Glutamatergic neuron (in vitro differentiated cells): ENCODE measurements at places on chromosomes 1 and 21. TPM values are rescaled to one million over a fixed set of nuclear protein-coding genes. Genes with fewer than 3 reads are reported as not detected.

The SPRR3 gene
- not detected for total RNA-seq

The SPRR1A gene
- not detected for total RNA-seq

GRCh38 chr1:220485131-220485530 lies 42.8 kb upstream of the MARK1 start:
- no peak for DNase-seq

DNA sequence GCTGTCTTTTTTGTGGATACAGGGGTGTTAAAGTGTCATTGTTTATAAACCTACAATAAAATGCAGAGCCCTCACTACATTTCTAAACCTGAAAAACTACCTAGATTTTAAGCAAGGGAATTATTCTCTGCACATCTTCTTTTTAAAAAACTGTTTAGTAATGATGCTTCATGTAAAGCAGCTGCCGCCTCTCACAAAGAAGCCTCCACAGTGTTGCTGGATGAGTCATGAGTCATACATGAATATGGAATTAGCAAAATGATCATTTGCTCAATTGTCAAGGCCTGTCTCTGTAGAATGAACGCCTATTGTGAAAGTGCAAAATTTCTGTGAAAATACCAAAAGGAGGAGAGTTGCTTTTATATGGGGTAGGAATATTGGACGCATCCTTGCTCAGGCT lies 259.5 kb upstream of the CHRM3 start:
- no peak for DNase-seq

DNA sequence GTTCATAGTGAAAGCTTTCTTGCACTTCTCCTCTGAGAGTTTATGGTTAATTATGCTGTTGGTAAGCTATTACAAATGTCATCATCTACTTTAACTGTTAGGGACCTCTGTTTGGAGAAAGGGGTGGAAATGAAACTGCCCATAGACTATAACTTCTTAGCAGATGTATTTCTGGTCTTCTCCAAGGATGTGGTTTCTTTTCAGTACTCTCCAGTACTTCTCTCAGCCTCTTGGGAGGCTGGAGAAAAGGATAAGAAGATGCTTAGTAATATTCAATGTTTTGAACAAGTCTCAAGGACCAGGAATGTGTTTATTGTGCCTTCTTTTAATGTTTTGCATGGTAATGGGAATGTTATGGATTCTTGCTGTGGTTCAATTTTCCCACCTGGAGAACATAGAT lies 60.4 kb downstream of the LAMC2 start:
- DNase-seq = no peak

DNA sequence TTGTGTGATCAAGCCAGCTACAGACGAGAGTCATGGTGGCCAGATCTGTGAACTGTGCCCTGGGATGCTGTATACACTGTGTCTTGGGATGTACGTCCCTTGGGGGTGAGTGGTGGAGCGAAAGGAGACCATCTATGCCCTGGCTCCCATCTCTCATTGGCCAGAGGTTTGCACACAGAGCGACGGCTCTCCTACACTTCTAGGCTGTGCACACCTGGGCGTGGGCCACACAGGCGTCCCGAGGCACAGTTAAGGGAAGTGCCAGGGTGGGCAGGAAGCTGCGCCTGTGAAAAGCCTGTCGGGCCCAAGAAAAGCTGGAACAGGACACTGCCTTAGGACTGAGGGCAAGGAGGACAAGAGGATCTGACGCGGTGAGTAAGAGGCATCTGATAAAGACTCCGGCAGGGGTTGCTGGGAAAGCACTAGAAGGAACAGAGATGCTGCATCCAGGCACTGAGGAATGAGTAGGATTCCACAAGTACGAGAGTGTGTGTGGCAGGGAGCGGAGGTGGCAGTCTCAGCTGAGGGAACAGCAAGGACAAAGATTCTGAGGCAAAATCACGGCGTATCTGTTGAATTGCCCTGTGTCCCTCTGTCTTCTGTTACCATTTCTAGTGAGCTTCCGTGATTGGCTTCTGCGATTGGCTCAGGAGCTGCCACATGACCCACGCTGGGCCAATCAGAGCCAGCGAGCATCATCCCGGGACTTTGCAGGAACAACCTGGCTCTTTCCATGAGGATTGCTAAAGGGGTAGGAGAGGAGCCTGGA lies 67.9 kb upstream of the ZBTB40 start:
- no peak for DNase-seq

DNA sequence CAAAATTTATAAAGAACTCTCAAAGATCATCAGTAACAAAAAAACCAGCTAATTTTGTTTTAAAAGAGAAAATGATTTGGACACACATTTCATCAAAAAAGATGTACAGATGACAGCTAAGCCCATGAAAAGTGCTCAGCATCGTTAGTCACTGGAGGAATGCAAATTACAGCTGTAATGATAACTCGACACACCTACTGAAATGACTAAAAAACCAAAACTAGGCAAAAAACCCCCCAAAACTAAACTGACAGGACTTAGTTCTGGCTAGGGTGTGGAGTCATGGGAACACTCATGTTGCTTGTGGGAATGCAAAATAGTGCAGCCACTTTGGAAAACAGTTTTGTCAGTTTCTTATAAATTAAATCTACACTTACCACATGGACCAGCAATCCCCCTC lies 59.5 kb downstream of the CNIH3 start:
- DNase-seq = no peak

GRCh38 chr1:89608984-89609725 lies 23.8 kb upstream of the LRRC8C start:
- DNase-seq = no peak

- DNase-seq = no peak
Measured at GRCh38 chr1:193555662-193556441, 369.4 kb upstream of the B3GALT2 start.

The COL11A1 gene
- total RNA-seq = 0.76 TPM

GRCh38 chr1:56068908-56069307 lies 510.5 kb downstream of the PLPP3 start:
- no peak for DNase-seq

GRCh38 chr1:218686258-218686657 lies 341.1 kb downstream of the TGFB2 start:
- no peak for DNase-seq

- DNase-seq = peak; percentile 35
Measured at GRCh38 chr1:44296086-44296485, 59.0 kb downstream of the ERI3 start.

DNA sequence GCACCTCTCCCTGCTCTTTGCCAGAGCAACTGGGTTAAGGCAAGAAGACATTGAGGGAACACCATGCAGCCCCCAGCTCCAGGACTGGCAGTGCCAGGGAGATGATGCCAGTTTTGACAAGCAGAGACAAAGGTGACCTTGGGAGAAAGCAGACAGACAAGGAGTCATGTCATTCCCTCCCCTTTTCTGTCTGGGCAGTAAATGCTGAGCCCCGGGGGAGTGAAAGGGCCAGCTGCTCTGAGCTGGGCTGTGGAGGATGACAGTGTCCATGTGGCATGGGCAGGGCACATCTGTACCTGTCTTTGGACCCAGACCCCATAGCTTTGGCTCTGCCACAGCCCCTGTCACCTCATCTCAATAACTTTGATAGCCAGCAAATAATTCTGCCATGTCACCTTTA lies 24.2 kb downstream of the PLEKHA6 start:
- DNase-seq = peak; percentile 43

The EVA1B gene
- 1.5 TPM for total RNA-seq

GRCh38 chr1:176904057-176904751 lies 260.3 kb downstream of the ASTN1 start:
- DNase-seq = no peak

The SLC30A10 gene
- total RNA-seq = 1.5 TPM

GRCh38 chr1:53135735-53136114 lies 6.7 kb downstream of the SLC1A7 start:
- no peak for DNase-seq

The SYPL2 gene
- 0.42 TPM for total RNA-seq

- DNase-seq = no peak
Measured at GRCh38 chr1:166182281-166182680, 15.5 kb upstream of the FAM78B start.

The ARTN gene
- not detected for total RNA-seq

- DNase-seq = no peak
Measured at GRCh38 chr21:38507374-38507942, 9.2 kb upstream of the ERG start.

The RNU1-3 gene
- total RNA-seq = 3,598 TPM

GRCh38 chr1:45723248-45723930 lies 27.1 kb downstream of the IPP start:
- no peak for DNase-seq

The C8B gene
- total RNA-seq = not detected

GRCh38 chr1:118954301-118954905 lies 33.7 kb downstream of the TBX15 start:
- DNase-seq = no peak

DNA sequence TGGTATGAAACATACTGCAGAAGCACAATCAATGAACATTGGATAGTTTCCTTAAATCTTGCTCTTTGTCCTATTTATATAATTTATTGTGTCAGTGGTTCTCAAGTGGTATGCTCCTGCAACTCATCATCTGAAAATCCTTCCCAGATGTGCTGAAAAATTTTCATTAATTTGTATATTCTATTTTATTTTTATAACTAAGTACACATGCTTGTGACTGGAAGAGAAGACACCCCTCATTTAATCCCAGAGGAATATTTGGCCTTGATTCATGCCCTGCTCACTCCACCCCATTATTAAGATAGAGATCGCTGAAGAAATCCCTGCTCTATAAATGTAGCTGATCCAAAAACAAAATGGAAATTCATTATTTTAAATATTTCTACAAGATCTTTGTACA lies 870.5 kb upstream of the CXADR start:
- DNase-seq = no peak

GRCh38 chr1:209042413-209042812 lies 541.1 kb upstream of the CAMK1G start:
- no peak for DNase-seq

DNA sequence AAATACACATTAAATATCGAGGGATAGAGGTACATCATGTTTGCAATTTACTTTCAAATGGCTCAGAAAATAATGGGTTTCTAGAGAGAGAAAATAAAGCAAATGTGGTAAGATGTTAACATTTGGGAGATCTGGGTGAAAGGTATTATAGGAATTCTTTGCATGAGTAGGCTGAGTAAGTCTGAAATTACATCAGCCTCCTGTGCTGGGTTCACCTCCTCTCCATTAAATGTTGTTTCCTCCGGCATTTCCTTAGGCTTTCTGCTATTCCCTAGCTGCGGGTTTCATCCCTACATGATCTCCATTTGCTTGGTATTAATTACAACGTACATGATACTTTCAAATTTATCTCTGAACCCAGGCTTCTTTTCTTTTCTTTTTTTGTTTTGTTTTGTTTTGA lies 31.6 kb downstream of the ZMYND12 start:
- DNase-seq = no peak

DNA sequence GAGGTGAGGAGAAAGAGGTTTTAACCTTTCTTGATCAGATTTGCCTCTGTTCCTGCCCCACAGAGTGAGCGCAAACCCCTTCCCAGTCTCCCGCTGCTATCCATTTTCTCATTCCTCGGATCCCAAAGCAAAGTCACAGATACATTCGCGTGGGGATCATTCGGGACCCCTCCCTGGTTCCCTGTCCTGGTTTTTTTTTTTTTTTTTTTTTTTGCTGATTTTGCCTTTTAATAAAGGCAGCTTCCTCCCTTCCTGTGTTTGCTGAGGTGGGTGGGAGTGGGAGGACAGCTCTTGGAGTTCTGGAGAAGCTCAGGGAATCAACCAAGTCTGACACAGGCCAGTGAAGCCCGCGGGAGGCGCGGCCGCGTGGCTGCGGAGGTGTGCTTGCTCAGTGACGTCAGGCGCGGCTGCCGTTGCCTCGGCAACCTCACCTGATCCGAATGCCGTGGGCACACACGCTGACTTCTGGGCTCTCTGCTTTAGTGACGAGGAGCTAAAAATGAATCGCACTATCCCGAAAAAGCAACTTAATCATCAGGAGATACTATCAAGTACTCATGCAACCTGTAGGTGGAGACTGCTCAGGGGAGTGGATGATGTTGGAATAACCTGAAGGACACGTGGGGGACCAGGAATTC lies 106.4 kb downstream of the TBX19 start:
- peak; percentile 29 for DNase-seq

GRCh38 chr1:5479876-5480646 lies 512.2 kb downstream of the NPHP4 start:
- DNase-seq = no peak

DNA sequence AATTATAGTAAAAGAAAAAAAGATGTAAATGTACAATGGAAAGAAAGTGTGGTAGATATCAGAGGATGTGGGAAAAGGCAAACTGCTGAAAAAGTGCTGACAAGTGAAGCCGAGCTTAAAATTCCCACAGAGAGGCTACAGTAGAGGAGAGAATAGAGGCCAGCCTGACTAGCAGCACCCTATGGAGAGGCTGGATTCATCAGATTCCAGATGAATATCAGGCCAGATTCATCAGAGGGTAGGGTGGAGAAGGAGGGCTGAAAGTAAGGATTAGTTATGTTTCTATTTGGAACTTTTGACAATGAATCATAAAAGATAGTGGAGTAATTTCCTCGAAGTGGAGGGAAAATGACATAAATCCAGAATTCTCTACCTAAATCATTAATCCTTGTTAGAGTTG lies 60.4 kb upstream of the NEK7 start:
- no peak for DNase-seq
